ENCODE measurements at places on chromosomes 2 and 18.

DNA sequence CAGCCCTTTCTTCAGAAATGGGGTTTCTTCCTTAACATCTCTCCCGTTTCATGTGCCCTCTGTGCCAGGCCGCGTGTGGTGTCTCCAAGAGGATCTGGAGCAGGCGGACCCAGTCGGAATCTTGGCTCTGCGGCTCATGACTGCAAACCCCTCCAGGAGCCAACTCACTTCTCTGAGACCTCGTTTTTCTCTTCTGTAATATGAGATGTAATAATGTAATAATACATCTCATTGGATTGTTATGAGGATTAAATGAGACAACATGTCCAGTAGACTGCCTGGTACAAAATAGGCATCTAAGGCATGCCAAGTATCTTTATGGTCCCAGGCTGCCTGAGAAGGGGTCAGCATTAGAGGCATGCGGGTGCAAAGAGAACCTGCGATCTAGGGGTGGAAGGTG, 221.3 kb upstream of the REV1 start:
- DNase-seq = no peak

DNA sequence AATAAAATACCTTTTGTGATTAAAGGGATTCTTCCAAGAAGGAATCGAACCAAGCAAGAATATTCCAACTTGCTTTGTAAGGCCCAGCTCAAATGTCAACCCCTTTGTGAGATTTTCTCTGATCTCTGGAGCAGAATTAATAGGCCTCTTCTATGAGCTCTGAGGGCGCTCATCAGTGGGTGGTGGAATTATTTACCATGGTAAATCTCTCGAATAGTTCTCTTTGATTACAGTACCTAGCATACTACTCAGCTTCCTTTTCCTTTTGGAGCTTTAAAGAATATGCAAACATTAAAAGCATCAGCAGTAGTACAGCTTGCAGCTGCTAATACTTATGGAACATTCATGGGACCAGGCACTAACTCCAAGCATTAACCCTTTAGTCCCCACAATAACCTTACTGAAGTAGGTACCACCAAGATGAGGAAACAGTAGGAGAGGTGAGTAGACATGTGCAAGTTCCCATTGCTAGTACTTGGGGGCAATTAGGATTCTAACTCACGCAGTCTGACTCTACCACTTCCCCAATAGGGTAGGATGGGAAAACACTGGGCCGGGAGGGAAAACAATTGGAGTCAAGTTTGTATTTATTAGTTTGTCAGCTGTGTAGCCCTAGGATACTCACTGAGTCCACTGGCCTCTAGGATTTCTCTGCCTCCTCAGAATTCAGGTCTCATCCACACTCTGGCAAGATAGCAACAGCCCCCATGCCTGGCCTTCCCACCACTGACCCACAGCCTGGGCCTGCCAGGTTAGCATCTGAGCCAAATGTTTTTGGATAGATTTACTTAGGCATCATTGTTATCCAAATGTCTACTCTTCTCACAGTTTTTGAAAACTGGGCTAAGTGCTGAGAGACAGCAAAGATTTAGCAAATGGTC, 21.7 kb downstream of the ADD2 start:
- no peak for DNase-seq

GRCh38 chr18:79529296-79529695, 133.6 kb downstream of the NFATC1 start:
- no peak for DNase-seq

DNA sequence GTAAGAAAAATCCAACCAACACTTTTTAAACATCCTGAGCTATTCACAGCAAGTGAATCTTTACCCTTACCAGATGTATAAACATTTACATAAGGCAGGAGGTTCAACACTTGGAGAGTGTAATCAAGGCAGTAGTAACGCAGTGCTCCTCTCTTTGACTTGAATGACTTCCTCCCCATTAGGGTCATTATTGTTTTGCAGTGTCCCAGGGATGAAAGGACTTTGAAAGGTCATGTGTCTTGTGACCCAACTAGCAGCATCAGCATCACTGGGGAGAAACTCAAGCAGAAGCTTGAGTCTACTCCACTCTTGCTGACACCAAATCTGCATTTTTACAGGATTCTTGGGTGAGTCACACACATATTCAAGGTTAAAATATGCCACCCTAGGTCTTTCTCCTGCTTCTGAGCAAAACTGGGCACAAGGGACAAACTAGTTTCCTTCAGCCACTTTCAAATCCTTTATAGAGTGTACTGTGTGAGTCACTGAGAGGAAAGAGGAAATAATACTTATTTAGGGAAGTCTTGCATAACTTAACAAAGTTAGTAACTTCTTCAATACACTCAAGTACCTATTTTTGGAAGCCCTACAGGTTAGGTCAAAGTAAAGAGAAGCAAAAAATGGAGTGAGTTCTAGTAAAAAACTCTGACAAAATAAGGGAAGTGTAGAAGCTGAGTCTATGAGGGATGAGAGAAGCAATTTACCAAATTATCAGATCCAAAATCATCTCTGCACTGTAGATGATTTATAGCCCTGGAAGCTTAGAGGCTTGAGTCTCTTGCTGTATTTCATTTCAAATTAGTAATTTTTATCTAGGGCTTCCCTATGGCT, 51.0 kb upstream of the EML4 start:
- DNase-seq = no peak

- DNase-seq = no peak
Observed at GRCh38 chr2:100429726-100430125, 12.3 kb upstream of the CHST10 start.

GRCh38 chr18:66210875-66211274, 393.0 kb downstream of the CDH19 start:
- no peak for DNase-seq

- no peak for DNase-seq
Observed at GRCh38 chr2:215758691-215759090, 254.7 kb downstream of the MREG start.

Measured in CD8-positive, alpha-beta memory T cell (primary cell).